ENCODE measurements at places on chromosomes 7 and 10. TPM values are rescaled to one million over a fixed set of nuclear protein-coding genes. Genes with fewer than 3 reads are reported as not detected.

The MTURN gene
- 75.9 TPM for total RNA-seq

GRCh38 chr10:23493711-23494110, 54.8 kb downstream of the OTUD1 start:
- no peaks in the 10 kb centered on the region for H3K27me3 ChIP-seq
- H3K36me3 ChIP-seq: no peaks in the 10 kb centered on the region
- no peak overlapping the region for H3K4me3 ChIP-seq
- DNase-seq: no peak
- no peaks in the 10 kb centered on the region for H3K4me1 ChIP-seq
- no peak overlapping the region for H3K27ac ChIP-seq

DNA sequence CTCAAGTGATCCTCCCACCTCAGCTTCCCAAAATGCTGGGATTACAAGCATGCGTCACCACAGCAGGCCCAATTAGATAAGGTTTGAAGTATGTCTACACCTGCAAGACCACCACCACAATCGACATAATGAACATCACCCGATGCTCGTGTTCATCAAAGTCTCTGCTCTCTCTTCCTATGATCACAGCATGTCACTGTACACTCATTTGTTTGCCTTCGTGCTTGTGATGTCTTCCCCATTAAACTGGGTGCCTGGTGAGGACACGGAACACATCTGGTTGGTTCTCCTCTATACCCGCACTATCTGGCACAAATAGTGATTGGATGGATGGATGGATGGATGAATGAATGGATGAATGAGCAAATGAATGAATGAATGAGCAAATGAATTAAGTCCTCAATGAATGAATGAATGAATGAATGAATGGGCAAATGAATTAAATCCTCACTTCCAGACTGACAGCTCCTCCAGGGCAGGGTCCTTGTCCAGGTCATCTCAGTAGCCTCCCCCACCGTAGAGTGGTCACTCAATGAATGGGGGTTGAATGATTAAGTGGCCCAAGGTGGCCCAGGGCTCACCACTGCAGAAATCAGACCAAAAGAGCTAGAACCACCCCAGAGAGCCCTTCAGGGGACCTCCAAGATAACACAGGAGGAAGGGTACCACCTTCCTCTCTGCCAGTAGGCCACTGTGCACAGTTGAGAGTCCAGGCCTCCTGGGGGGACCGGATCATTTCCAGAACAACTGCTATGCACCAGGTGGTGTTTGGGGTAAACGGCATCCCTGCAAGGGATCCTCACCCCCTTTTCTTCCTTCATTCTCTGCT, 101.9 kb upstream of the TNRC18 start:
- H3K4me1 ChIP-seq: peaks cover 13% of the 10 kb centered on the region
- peaks cover 49% of the 10 kb centered on the region for H3K36me3 ChIP-seq
- DNase-seq: peak; percentile 82
- H3K27me3 ChIP-seq: no peaks in the 10 kb centered on the region
- peak overlapping the region; percentile 100 for H3K27ac ChIP-seq

DNA sequence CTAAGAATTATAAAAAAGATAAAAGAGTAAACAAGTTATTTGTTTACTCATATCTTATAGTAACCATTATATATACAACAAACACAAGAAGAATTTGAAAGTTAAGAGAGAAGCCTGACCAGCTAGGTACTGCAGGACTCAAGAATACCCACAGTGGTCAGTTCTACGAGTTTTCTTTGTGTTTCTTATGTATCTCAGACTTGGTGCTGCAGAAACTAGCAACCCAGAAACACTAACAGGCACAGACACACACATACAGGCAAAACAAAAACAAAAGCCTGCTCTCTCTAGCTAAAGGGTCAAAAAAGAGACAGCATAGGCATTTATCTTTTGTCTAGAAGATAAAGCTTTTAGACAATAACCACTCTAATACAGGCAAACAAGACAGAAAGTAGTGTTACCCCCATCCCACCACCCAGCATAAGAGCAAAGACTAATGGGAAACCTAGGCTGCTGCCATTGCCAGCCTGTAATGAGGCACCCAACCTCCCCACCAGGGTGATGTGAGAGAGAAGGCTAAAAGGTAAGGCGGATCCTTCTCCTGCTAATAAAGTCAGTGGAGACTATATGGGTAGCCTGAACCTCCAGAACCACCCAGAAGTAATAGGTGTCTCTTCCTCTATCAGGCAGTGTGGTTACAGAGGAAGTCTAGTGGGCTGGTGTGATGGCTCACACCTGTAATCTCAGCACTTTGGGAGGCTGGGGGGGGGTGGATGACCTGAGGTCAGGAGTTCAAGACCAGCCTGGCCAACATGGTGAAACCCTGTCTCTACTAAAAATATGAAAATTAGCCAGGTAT, 113.9 kb downstream of the DNAJC1 start:
- DNase-seq: no peak
- H3K4me3 ChIP-seq: no peak overlapping the region
- no peaks in the 10 kb centered on the region for H3K36me3 ChIP-seq
- no peaks in the 10 kb centered on the region for H3K27me3 ChIP-seq
- H3K4me1 ChIP-seq: no peaks in the 10 kb centered on the region

DNA sequence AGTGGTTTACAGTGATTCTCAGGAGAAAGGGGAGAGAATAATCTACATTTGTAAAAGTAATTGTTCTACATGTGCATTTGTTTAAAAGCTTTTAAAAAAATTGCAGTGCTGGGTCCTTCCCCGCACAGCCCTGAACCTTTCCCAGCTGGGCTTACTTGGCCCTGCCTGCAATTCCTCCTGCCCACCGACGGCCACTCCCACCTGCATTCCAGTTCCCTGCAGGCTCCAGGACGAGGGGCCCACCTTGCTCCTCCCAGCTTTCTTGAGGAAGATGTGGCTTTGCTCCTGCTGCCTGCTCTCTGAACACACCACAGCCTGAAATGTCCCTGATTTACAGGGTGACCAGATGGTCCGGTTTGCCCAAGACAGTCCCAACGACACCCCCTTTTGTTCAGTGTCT, 222.7 kb downstream of the PRPF18 start:
- H3K4me1 ChIP-seq: no peaks in the 10 kb centered on the region
- DNase-seq: no peak
- no peaks in the 10 kb centered on the region for H3K27me3 ChIP-seq

The HOXA7 gene
- 6.7 TPM for total RNA-seq

The MGAM2 gene
- 0.28 TPM for total RNA-seq

The VWDE gene
- not detected for total RNA-seq

The CNPY1 gene
- not detected for total RNA-seq

DNA sequence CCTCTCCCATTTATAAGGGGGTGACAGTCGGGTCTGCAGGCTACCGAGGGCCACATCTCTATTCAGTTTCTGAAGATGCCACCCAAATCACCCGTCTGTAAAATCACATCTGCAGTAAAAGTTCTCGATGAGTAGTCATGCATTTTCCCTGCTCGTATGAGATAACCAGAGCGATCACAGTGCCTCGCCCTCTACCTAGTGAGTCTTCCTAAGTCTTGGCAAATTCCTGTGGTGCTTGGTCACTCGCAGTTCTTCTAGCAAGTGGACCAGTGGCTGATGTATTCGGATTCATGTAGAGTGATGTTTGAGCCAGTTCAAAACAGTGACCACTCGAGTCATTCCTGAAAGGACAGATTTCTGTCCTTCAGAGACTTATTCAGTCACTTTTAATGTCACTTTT, 44.9 kb downstream of the INSYN2A start:
- no peak overlapping the region for H3K27ac ChIP-seq
- no peaks in the 10 kb centered on the region for H3K36me3 ChIP-seq
- H3K27me3 ChIP-seq: no peaks in the 10 kb centered on the region
- H3K4me1 ChIP-seq: no peaks in the 10 kb centered on the region
- no peak for DNase-seq

GRCh38 chr10:12934777-12935176, 66.7 kb downstream of the CCDC3 start:
- H3K27me3 ChIP-seq: no peaks in the 10 kb centered on the region
- H3K27ac ChIP-seq: no peak overlapping the region
- no peak overlapping the region for H3K4me3 ChIP-seq
- H3K36me3 ChIP-seq: no peaks in the 10 kb centered on the region
- no peaks in the 10 kb centered on the region for H3K4me1 ChIP-seq
- DNase-seq: no peak

GRCh38 chr10:123148414-123149161, 652 bp downstream of the HMX2 start:
- peaks cover 38% of the 10 kb centered on the region for H3K4me1 ChIP-seq
- H3K4me3 ChIP-seq: no peak overlapping the region
- DNase-seq: no peak
- H3K27ac ChIP-seq: no peak overlapping the region
- peaks cover 100% of the 10 kb centered on the region for H3K27me3 ChIP-seq
- no peaks in the 10 kb centered on the region for H3K36me3 ChIP-seq

- no peak for DNase-seq
- H3K4me3 ChIP-seq: no peak overlapping the region
- peak overlapping the region; percentile 76 for H3K27ac ChIP-seq
- H3K4me1 ChIP-seq: peaks cover 39% of the 10 kb centered on the region
- H3K36me3 ChIP-seq: no peaks in the 10 kb centered on the region
These were observed 52.1 kb downstream of the MPP7 start for GRCh38 chr10:28250782-28251181.

DNA sequence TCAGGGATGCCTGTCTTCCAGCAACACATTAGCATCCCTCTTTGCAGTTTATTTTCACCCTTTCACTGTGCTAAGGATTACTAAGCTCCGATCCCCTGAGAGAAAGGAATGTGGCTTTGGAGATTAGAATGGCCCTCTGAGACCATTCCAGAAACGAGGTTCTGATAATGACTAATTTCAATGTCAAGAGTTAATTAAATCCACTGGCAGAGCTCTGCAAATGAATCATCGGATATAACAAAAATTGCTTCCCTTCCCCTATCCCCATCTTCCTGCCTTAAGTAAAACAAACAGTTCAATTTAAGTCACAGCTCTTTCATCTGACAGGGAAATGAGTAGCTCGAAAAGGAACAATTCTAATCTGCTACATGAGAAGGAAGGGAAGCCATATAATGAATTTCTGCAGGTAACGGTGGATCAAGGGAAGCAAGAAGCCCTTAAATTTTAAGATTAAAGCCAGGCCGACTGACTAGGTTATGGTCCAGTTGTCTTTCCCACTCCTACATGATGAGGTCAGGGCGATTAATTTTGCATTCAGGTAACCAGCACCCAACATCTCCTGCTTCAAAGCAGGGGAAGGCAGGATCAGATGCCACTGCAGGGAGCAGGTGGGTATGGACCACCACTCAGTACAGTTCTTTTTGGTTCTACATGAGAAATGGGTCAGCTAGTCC, 50.5 kb downstream of the MALSU1 start:
- H3K27ac ChIP-seq: no peak overlapping the region
- no peaks in the 10 kb centered on the region for H3K4me1 ChIP-seq
- no peak for DNase-seq
- H3K27me3 ChIP-seq: no peaks in the 10 kb centered on the region

DNA sequence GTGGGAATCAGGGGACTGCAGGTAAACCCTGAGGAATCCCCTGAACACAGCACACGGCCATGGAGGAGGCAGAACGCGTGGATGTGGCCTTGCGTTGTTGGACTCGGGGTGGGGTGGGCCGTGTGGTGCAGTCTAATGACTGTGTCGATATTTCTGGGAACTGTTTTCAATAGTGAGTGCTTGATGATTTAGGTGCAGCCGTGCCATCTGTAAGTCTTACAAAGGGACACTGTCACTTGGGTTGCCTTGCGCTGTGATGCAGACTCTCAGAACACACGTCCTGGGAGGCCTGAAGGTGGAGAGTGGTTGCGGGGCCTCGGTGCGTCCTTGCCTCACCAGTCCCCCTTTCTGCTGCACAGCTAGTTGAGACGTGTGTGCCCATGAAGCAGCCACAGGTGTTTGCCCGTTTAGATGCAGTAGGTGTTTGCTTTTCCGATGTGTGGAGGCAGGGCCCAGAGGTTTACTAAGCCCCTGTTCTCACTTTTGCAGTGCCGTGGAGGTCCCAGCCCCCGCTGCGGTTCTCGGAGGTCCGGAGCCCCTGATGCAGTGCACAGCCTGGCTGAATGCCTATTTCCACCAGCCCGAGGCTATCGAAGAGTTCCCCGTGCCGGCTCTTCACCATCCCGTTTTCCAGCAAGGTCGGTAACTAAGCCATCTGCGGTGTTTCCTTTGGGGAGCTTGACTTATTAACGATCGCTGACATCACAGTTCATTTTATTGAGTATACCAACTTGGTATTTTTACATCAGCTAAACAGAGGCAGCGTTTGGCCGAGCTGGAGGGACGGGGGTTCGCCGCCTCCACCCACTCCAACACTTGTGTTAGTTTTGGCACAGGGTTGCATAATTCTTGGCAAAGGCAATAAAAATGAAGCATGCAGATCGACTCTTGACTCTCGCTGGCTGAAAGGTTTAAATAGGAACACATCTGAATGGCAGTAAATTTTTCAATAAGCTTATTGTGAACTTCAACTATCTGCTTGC, 240.7 kb downstream of the MGMT start:
- H3K4me1 ChIP-seq: no peaks in the 10 kb centered on the region
- no peak for DNase-seq
- H3K27ac ChIP-seq: no peak overlapping the region
- H3K36me3 ChIP-seq: no peaks in the 10 kb centered on the region
- no peaks in the 10 kb centered on the region for H3K27me3 ChIP-seq

DNA sequence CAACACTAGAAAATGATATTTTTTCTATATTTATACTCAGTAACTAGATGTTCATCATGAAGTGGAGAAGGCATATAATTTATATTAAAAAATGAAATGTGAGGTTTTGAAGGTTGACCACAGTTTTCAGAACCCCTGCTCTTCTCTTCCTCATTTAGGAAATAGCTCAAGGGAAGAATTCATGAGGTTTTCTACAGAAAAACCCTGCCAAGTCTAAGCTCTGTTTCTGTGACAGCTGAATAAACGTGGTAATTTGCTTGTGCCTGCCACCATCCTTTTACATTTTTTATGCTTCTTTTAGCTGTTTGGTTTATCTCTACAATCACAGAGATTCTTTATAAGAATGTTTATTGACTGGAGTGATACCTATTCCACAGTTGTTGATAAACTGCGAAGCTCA, 630.3 kb upstream of the POT1 start:
- DNase-seq: no peak
- H3K27ac ChIP-seq: no peak overlapping the region
- H3K4me1 ChIP-seq: no peaks in the 10 kb centered on the region
- H3K27me3 ChIP-seq: no peaks in the 10 kb centered on the region

DNA sequence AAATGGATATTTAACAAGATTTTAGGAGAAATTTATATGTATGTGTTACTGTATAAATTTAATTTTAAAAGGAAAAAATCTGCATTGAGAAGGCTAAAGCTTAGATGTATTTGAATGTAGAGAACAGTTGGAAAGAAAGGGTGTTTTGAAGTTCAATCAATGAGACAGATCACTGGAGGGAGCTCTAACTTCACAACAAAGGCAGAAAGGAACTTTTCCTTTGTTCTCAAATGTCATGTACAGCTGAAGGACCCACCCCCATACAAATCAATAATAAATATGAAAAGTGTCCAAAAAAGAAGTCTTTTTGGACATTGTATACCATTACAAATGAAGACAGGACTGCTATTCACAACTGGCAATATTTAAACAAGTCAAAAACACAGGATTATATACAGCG, 403.4 kb downstream of the DNAJB9 start:
- H3K36me3 ChIP-seq: no peaks in the 10 kb centered on the region
- H3K4me3 ChIP-seq: no peak overlapping the region
- H3K4me1 ChIP-seq: peaks cover 8% of the 10 kb centered on the region
- no peaks in the 10 kb centered on the region for H3K27me3 ChIP-seq

The FAM20C gene
- total RNA-seq: 18.4 TPM
